ENCODE measurements at places on chromosomes 5 and 9.

DNA sequence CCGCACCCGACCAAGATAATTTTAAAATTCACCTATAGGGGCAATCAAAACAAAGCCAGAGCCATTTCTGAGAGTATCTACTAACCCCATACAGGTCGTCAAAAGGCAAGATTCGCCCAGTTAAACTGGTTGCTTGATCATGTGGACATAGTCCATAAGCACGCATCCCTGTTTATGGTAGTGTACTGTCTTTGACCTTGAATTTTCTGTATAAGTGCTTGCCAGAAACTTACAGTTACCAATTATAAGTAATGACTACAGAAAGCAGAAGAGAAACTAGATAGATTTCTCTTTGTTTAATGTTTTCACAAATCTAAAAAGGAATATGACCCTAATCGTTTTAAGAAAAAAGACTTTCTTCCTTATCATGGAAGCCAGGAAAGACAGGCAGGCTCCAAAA, 25.6 kb downstream of the SLC31A1 start:
- DNase-seq: no peak

GRCh38 chr5:132012371-132013005, 1.0 kb upstream of the ACSL6 start:
- peak; percentile 66 for DNase-seq

GRCh38 chr9:126160067-126160853, 166.4 kb upstream of the MVB12B start:
- no peak for DNase-seq

DNA sequence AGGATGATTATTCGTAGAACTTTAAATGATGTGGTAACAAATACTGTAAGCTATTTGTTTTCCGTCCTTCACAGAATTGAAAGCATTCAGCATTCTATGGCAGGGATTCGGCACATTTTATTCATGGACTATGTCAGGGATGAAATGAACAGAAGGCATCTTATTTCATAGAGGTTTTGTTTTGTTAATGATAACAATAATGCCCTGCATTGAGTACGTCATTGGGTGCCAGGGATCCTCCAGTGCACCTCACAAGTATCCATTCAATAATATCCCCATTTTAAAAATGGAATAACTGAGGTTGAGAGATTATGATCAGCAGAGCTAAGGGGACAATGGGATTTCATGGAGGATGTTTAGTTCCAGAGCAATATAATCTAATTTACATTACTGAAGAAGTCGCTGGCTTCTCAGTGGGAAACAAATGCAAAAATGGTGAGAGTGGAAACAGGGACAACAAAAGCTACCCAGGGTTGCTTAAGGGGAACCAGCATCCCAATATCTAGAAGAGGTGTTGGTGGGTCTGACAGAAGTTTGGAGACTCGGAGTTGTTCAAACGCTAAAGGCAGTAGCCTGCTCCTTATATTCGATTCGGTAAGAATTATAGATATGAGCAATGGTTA, 985.7 kb upstream of the WWC1 start:
- DNase-seq: no peak

DNA sequence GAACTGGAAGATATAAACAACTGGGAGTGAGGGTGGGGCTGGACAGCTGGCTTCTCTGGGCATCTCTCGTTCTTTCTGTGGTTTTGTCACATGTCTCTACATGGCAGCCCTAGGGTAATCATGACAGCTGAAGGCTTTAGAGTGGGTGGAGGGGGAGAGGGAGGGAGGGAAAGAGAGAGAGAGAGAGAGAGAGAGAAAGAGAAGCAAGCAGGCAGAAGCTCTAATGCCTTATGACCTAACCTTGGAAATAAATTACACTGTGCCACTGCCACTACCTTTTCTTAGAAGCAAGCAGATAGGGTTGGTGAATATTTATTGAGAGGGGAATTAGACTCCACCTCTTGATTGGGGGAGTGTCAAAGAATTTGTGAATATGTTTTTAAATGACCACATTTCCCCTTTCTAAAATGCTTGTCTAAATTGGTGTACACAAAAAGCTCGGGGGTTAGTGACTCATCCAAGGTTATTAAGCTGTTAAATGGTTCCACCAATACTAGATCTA, 2.6 kb upstream of the DAPK1 start:
- DNase-seq: peak; percentile 19

GRCh38 chr9:124934290-124934689, 6.6 kb downstream of the GOLGA1 start:
- DNase-seq: no peak

DNA sequence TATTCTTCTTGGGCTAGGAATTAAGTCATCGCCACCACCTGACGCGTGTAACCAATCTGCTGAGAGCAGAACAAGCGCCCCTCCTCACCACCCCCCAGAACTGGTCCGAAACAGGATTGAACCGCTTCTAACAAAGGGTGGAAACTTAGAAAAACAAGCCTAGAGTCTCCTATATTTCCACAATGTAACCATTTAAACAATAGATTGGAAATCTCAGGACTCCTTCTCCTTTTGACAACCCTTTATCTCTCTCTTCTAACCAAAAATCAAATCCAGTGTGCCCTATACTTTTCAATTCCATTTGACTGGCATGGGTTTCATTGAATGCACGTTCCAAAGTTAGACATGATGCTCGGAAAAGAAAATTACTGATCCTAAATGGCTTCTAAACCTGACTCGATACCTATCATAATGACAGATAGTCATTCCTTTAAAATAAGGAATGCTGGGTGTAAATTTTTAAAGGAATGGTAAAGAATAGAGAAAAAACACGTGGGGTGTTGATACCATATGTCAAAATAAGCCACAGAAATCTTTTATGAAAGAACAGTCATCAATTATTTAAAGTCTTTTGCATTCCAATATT, 1.2 kb downstream of the ARRDC3 start:
- DNase-seq: peak; percentile 86

DNA sequence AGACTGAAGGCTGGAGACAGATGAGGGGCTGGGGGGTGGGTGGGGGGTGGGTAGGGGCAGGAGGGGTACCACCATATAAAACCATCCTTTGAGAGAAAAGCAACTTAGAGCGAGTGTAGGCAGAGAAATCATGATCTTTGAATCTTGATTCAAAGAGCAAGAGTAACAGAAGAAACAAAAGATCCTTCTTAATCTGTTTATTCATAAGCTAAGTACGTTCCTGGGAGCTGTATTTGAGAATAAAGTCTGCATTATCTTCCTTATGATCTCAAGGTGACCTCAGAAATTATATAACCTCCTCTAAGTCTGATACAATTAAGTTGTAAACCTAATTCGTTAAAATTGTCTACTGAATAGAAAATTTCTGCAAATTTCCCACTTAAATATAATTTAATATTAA, 558.8 kb downstream of the NR2F1-AS1 start:
- DNase-seq: no peak

DNA sequence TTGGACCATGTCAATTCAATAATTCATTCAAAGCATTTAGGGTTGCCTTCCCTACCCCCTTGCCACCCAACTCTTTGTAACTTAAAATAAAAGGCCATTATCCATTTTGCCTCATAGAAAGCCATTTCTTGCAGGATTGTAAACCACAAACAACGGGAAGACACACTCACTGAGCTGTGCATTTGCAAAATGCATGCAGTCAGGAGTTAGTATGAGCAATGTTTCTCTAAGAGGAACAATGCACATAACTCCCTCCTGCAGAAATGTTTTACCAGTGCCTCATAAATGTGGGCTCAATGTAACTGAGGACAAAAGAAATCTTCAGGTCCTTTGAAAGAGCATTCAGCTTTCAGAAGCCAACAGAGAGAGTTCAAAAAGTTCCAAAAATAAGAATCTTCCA, 98.5 kb upstream of the ABCA1 start:
- no peak for DNase-seq

DNA sequence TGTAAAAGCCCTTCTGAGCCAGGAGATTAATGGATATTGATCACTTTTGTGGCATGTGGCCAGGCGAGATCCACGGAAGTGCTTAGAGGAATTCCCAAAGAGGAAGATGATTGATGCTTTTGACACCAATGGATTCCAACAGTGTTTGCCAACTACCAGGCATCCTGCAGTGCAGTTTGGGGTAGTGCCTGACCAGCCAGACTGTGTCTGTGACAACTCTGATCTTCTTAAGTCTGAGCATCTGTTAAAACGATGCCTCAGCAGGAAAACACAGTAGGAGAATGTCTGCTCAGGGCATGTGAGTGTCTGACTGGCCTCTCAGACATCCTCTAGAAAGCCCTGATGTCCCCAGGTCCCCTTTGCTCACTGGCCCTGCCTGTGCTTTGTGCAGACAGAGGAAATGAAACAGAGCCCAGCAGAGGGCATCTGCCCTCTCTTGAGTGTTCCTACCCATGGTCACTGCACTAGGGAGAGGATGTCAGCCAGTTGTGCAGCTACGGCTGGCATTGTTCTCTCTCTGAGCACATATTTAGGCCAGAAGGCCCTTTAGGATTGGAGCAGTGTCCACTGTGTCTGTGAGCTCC, 57.0 kb downstream of the TRPC7 start:
- no peak for DNase-seq

DNA sequence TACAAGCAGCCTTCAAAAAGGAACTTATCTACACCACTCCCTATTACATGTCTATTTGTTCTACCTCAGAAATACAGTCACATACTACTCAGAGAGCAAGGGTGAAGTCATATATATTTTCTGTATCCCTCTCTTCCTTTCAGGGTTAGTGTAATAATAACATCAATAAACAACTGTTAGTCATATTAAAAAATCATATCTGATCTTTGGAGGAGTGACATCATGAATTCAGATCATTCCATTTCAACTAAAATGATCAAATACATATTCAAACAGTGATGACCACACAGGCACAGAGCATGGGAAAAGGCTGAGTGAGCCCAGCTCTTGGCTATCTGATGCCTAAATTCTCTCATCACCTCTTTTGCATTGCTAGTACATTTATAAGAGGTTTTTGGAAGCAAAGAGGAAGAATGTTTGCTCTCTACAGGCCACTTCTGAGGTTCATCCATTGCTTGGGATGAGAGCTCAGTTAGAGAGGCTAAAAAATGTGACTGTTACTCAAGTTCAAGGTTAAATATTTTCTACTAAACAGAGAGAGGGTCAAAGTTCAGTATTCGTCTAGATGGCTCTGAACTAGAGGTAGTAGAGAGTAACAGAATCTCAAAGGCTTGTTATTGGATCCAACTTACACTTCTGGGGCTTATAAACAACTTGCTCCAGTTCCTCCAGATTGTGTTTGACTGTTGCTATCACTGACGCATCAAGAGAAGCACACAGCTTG, 39.0 kb downstream of the RIGI start:
- peak; percentile 23 for DNase-seq

GRCh38 chr5:75856056-75856455, 138.8 kb upstream of the POC5 start:
- peak; percentile 0 for DNase-seq

DNA sequence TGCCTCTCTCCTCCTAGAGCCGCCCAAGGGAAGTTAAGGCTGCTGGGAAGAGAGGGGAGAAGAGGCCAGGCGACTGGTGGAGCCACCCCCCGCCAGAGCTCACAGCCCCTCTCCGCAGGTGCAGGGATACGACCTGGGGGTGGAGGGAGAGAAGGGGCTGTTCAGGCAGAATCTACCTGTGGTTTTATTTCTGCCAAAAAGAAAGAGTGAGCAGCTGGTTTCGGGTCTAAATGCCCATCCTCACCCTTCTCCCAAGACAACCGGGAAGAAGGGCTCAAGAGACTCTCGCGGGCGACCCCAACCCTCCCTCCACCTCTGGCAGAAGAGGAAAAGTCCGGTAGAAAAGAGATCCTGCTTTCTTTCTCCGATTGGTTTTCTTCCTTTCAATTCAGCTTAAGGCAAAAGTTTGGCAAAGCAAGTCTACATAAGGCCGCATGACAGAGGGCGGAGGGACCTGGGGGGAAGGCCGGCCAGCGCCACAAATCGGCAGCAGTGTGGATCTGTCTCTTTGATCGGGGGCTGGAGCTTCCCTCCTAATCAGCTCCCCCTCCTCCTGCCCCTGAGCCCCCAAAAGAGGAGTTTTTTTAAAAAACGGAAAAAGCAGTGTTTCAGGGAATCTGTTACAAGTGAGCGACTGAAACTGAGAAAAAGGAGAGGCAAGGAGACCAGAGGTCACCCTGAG, 16.3 kb downstream of the FAM78A start:
- no peak for DNase-seq

GRCh38 chr5:31285025-31285424, 91.5 kb downstream of the CDH6 start:
- DNase-seq: no peak

DNA sequence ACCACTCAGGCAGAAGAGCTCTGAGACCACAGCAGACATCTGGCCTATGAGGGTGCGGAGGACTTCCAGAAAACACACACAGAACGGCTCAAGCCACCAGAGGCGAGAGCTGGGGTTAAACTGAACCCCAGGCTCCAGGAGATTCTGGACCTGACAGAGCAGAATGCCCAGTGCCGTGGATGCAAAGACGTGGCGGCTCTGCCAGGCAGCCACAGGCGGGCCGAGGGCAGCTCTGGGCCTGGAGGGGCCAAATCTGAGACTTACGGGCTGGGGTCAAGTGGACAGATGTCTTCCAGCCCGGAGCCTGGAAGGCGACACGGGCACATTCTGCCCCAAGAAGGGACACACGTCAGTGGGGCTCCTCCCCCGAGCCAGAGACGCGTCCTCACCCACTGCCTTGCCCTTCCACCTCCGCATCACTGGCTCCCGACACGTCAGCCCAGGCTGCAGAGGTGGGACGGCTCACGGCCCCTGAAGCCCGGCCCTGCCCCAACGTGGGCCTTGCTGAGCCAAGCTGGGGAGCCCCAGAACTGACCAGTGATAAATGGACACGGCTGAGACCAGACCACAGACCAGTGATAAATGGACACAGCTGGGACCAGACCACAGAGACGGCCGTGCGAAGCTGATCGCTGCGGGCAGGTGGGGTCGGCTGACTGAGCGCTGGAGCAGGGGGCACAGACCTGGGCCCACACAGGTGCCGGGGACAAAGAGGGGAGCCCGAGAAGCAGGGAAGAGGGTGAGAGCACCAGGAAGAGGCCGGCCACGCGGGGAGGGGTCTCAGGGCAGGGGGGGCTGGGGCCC, 40.9 kb upstream of the NSMF start:
- no peak for DNase-seq

DNA sequence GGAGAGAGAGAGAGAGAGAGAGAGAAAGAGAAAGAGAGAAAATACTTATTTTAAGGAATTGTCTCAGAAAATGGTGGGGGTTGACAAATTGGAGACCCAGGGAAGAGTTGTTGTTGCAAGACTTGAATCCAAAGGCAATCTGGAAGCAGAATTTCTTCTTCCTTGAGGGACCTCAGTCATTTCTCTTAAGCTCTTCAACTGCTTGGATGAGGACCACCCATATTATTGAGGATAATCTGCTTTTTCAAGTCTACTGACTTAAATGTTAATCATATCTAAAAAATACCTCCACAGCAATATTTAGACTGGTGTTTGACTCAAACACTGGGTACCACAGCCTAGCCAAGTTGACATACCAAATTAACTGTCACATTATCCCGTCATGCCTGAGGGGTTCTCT, 2.9 kb downstream of the CDKN2B-AS1 start:
- DNase-seq: no peak

GRCh38 chr9:26812217-26812616, 80.4 kb downstream of the CAAP1 start:
- no peak for DNase-seq

DNA sequence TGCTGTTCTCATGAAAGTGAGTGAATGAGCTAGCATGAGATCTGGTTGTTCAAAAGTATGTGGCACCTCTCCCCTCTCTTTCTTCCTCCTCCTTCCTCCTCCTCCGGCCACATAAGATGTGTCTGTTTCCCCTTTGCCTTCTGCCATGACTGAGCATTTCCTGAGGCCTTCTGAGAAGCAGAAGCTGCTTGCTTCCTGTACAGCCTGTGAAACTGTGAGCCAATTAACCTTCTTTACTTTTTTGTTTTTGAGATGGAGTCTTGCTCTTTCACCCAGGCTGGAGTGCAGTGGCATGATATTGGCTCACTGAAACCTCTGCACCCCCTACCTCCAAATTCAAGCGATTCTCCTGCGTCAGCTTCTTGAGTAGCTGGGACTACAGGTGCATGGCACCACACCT, 6.1 kb downstream of the S100Z start:
- no peak for DNase-seq
